ENCODE measurements at places on chromosomes 6 and 20.

DNA sequence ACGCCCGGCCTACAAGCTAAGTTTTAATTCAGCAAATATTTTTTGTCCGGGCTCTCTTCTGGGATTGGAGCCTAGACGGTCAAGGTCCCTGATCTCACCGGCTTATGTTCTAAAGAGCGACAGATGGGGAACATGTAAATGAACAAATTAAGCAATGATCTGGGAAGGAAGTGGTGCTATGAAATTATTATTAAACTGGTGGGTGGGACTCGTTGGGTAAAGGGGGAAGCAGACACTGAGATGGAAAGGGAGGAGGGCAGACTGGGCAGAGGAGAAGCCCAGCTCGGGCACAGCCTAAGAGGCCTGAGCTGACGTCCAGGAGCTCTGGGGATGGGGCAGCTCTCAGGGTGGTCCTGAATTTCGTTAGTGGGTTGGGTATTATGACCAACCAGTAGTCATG is 81.8 kb upstream of the AGPAT4 start:
- no peak for DNase-seq

- no peak for DNase-seq
These were observed 61.4 kb upstream of the TNFAIP3 start for GRCh38 chr6:137805622-137806021.

- DNase-seq: no peak
These were observed 193.7 kb upstream of the PROKR2 start for GRCh38 chr20:5510446-5510845.

GRCh38 chr6:125469915-125470314 is 168.1 kb upstream of the HDDC2 start:
- DNase-seq: peak; percentile 37

GRCh38 chr20:9331707-9332435 is 182.5 kb upstream of the LAMP5 start:
- DNase-seq: no peak

DNA sequence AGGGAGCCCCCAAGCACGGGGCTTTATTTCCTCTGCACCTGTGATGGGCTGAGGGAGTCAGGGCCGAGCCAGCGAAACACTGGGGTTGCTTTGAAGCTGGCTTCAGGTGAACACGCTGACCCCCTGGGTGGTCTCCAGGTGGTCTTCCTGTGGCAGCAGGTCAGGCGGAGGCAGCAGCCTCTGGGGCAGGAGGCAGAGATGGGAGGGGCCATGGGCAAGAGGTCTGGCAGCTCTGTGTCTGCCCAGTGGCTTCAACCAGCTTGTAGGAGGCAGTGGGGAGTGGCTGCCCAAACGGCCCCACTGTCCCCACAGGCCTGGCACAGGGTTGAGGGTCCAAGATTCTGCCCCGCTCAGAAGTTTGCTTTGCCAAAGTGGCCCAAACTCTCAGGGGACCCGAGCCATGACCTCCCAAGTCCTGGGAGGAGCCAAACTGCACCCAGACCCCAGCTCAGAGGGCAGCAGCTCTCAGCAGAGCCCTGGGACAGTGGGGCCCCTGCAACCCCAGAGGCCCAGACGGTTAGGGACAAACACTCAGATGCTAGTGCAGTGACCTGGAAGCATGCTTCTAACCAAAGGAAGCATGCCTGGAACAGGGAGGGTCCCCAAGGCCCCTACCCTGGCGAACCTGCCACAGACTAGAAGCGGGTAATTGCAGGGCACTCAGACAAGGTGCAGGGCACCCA is 15.3 kb downstream of the NTSR1 start:
- DNase-seq: no peak

- DNase-seq: no peak
These were observed 3.9 kb upstream of the TGM2 start for GRCh38 chr20:38168791-38169589.

DNA sequence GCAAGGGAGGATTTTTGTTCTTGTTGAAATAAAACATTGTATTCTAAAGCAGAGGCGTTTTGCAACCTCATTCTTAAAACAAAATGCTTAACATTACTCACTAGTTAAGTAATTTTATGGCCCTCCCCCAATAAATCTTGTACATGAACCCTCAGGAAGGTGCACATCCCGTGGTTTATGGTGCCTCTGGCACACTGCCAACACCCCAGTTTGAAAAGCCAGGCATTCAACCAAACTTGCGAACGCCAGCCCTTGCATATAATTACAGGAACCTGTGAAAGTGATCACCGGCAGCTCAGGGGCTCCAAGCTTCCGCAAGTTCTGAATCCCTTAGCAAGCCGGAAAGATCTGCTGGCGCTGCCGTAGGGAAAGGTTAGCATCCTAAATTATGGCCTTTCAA is 1109.0 kb upstream of the FLRT3 start:
- DNase-seq: no peak

DNA sequence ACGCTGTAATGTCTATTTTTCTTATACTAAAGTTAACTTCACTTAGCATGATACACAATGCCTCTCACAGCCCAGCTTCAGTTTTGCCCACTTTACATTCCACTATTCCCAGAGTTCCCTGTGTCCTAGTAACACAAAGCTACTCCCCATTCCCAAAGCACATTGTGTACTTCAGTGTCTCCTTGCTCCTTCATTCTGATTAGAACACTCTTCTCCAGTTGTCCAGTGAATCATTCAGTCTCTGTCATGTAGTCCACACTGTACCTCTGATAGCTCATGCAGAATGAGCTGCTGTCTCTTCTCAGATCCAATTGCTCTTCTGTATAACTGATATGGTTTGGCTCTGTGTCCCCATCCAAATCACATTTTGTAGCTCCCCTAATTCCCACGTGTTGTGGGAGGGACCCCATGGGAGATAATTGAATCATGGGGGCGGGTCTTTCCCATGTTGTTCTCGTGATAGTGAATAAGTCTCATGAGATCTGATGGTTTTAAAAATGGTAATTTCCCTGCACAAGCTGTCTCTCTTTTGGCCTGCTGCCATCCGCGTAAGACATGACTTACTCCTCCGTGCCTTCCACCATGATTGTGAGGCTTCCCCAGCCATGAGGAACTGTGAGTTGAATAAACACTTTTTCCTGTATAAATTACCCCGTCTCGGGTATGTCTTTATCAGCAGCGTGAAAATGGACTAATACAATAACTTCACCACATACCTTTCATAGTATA is 2.1 kb upstream of the TMX4 start:
- DNase-seq: no peak

DNA sequence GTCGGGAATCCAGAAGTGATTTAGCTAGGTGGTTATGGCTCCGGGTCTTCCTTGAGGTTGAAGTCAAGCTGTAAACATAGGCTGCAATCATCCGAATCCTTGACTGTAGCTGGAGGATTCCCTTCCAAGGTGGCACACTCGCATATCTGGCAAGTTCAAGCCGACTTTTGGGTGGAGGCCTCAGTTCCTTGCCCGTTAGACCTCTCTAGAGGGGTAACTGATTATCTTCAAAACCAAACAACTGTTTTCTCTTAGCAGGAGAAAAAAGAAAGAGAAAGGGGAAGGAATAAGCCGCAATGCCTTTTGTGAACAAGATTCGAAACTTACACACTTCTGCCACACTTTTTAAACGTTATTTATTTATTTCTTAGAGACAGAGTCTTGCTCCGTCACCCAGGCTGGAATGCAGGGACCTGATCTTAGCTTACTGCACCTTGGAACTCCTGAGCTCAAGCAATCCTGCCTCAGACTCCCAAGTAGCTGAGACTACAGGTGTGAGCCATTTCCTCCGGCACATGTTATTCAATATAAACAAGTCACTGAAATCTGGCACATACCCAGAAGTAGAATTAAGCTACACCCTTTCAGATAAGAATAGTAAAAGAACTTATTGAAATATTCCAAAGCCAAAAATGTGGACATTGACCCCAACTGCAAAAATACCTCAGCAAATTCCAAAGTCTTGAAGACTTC is 76.3 kb downstream of the HFE start:
- no peak for DNase-seq

GRCh38 chr6:93182938-93183479 is 236.3 kb downstream of the EPHA7 start:
- DNase-seq: no peak

DNA sequence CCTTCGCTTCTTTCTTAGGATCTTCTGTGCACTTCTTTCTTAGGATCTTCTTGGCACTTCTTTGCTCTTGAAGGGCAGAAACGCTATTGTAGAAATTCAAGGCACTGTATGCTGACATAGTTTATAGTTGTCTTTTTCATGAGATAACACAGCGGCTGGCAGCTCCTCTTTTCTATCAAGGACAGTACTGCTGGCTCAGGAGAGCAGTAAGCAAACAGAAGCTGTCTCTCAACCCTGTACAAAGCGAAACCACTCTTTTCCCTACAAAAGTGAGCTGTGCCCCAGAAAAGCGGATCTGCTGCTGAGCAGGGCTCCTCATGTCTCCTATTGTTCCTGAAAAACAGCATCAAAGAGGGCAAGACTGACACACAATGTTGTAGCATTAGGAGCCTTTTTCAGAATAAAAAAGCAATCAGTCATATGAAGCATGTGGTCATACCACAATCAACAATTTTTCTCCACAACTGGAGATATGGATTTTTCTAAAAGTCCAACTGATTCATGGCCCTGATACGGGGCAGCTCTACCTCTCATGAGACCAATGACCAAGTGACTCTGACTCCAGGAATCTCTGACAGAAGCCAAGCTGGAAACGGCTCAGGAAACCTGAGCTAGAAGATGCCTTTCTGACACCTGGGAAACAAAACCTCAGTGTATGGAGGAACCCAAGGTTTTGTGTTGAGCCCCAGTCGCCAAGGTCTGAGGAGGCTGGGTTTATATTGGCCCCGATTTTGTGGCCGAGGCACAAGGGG is 255.9 kb downstream of the ESR1 start:
- no peak for DNase-seq

DNA sequence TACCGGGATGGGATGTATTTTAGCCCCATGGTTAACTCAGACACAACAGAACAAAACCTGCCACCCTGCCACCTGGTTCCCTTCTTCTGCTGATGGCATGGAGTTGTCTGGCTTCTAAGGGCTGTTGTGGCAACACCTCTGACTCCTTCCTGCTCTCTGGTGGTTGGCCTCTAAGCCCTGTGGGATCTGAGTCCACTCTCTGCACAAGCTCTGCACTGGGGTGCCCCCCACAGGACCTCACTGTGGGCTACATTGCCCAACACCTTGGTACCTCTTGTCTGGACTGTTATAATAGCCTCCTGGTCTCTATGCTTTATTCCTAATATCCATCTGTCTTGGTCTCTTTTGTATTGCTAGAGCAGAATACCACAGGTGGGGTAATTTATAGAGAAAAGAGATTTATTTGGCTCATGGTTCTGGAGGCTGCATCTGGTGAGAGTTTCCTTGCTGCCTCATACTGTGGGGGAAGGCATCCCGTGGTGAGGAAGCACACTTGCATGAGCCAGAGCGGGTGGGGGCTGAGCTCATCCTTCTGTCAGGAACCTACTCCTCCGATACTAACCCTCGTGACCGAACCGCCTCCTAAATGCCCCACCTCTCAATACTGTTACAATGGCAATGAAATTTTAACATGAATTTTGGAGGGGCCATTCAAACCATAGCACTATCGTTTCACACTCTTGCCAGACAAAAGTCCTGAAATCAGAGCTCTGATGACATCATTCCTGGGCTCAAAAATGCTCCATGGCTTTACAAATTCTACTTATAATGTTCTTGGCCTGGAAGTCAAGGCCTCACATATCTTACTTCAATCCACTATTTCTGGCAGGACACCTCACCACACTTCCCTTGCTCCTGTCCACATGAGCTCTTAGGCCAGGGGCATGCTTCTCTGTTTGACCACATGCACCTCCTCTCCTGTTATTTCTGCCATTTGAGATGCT is 127.2 kb downstream of the PAX1 start:
- peak; percentile 8 for DNase-seq

- no peak for DNase-seq
These were observed 98.0 kb downstream of the EPB41L2 start for GRCh38 chr6:130964808-130965604.

DNA sequence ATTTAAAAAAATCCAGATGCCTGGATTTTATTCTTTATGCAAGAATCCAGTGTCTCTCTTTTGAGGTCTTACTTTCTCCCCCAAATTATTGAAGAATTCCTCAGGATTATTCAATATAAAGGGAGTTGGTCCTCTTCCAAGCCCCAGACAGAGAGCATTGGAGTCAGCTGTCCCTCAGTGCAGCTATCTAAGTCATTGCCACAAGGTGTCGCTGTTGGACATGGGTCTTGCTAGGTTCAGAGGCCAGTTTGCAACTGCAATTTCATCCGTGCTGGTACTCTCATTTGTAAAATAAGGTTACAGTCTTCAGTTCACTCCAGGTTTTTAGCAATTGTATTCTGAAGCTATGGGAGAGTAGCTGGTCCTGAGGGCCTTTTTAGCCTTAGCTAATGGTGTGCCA is 27.8 kb downstream of the CCN2 start:
- no peak for DNase-seq

DNA sequence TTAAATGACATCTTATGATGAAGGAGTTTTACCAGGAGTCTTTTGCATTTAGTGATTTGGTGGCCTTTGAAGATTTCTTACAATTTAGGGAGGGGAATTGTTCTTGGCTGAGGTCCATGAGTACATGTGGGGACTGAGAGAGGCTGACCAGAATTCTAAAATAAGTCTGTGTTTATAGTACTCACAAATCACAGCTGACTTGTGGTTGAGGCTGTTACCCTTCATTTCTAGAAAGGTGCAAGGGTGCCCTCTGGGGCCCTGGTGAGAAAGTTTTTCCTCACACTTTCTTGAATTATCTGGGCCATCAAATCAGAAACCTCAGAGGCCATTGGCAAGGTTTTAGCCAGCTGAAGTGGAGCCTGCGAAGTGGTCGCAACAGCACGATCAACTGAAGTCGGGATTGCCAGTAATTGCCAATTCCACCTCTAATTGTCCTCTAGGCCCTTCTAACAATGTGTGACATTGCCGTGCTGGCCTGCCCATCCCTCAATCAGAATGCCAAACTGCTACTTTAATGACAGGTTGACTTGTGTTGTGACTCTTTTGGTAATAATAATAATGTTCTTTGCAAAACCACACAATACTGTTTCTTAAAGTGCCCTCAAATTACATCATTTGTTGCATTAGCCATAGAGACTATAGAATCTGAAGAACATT is 221.6 kb downstream of the OGFRL1 start:
- DNase-seq: peak; percentile 64

DNA sequence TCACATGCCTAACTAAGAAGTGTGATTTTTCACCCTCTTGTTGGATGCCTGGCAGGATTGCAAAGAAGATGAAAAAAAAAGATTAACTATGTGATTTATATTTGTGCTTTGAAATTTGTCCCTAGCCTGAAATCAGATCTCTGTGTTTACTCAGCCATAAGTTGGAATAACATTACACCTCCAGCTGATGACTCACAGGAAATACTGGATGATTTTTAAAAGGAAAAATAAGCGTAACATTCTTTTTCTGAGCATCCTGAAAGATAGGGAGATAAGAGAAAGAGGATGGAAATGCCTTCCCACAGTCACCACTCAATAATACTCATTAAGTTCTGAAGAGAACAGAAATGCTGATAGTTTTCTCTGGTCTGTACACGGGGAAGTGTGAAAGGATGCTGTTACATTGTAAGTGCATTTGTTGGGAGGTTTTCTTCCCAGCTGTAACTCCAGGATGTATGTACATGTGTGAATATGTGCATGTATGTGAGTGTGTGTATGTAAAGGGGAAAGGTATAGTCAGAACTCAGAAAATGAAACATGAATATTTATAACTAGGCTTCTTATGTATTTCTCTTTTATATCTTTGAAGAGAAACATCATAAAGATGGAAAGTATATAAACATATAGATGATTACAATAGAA is 37.4 kb upstream of the RIPPLY2 start:
- DNase-seq: no peak

Measured in stromal cell of bone marrow (primary cell).